Right forelimb (tissue), 1 donor: ENCODE measurements at places on chromosomes 5 and 9.

DNA sequence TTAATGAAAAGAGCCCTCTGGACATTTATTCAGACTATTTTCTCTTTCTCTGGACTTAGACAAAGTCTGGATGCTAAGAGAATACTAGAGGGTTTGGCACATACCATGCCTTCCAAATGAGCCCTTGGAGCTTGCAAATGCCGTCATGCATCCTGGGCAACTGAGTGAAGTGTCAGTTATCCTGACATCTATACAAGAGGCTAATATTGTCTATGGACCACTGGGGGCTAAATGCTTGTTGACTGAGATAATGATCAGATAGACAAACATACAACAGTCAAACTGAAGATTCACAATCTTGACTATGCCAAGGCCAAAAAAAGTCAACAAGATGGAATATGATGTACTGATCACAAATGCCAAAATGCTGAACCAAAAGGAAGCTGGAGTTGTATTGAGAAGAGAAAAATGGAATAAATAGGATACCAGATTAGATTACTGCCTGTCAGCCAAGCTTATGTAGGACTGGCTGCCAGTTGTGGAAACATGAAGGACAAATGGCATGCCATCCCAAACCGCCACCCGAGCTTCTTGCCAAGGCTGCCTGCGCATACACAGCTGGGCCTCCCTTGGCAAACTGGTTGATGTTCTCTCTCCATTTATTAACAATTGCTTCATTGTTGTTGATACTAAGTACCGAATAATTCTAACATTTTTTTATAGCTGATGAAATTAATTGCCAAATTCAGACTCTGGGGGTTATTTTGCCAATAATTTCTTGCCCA, 240.1 kb upstream of the GRAMD2B start:
- DNase-seq, result peak; percentile 53

DNA sequence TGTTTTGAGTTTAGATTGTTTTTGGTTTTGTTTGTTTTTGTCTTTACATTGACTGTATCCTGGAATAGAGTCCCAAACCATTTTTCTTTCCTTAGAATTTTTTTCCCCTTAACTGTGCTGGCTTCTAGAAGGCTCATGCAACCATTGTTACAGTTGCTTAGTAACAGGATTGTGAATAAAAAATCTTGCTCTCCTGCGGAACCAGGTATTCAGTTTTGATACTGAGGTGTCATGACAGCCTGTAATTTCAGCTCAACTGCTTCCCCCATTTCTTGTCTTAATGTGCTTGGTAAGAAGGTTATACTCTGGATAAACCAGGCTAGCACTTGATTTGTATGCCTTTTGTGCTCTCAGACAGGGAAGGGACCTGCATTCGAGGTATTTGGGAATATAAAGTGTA, 42.1 kb downstream of the FOCAD start:
- DNase-seq, result no peak

GRCh38 chr5:96969366-96969765, 33.5 kb downstream of the LNPEP start:
- DNase-seq, result no peak

DNA sequence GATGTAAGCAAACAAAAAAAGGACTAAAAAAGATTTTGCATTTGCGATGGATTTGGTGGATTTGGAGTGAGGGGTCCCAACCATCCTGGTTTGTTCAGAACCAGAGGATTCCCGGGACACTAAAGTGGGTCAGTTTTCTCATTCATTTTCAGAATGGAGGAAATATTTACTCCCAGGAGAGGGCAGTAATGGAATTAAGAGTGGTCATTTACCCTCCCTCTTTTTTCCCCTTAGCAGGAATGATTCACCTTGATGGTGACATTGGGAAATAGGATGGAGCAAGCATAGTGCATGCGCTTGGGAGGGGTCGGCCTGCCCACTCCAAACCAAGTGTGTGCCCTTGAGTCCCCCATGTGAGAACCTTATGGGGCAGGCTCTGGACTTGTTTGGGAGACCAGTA, 164.2 kb upstream of the PUM3 start:
- DNase-seq, result no peak

- no peak for DNase-seq
Measured at GRCh38 chr5:107570181-107570580, 100.6 kb downstream of the EFNA5 start.
